ENCODE measurements at places on chromosomes 6 and 20.

- H3K27me3 ChIP-seq = no peaks in the 10 kb centered on the region
- H3K4me1 ChIP-seq = no peaks in the 10 kb centered on the region
- H3K36me3 ChIP-seq = no peaks in the 10 kb centered on the region
- H3K4me3 ChIP-seq = no peak overlapping the region
These were observed 121.9 kb upstream of the ASCC3 start for GRCh38 chr6:101003075-101003474.

DNA sequence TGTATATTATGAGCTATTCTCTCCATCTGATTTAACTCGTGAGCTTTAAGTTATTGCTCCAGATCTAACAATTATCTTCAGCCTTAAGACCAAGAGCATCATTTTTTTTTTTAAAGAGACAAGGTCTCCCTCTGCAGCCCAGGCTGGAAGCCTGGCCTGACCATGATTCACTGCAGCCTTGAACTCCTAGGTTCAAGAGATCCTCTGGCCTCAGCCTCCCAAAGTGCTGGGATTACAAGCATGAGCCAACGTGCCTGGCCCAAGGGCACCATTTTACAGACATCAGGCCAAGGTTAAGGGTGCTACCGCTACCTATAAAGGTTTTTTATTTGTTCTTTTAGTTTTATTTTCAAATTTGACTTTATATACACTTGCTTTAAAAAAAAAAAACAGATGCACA is 2.3 kb downstream of the SUPT3H start:
- no peaks in the 10 kb centered on the region for H3K27me3 ChIP-seq
- H3K4me1 ChIP-seq = peaks cover 5% of the 10 kb centered on the region
- H3K4me3 ChIP-seq = no peak overlapping the region
- H3K27ac ChIP-seq = no peak overlapping the region

GRCh38 chr20:13238001-13238653 is 17.1 kb downstream of the ISM1 start:
- no peak for DNase-seq
- H3K4me1 ChIP-seq = no peaks in the 10 kb centered on the region
- H3K4me3 ChIP-seq = no peak overlapping the region
- H3K36me3 ChIP-seq = no peaks in the 10 kb centered on the region

GRCh38 chr6:46323966-46324622 is 153.3 kb upstream of the ENPP5 start:
- H3K4me1 ChIP-seq = peaks cover 66% of the 10 kb centered on the region
- H3K36me3 ChIP-seq = no peaks in the 10 kb centered on the region
- DNase-seq = no peak
- no peak overlapping the region for H3K27ac ChIP-seq
- H3K4me3 ChIP-seq = peak overlapping the region; percentile 27
- H3K27me3 ChIP-seq = no peaks in the 10 kb centered on the region

DNA sequence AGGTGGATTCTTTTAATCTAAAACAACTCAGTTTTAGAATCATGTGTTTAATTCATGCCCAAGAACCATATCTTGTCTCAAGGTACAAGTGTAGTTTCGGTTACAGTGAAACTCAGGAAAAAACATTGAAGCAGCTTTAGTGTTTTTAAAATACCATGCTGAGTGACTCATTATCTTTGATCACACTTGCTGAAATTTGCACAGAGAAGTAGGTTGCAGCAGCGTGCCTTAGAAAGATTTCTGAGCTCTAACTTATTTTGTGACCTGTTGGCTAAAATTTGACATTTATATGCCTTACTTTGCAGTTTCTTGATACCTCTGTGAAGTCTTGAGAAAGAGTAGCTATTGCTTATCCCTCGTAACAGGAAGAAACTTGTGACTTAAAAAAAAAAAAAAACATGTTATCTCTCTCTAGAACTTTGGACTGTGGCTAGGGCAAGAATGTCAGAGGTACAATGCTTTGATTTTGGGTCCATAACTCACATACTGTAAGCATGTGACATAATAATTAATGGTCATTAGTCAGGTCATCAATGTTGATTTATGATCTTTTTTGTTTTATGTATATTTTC is 34.5 kb upstream of the FUCA2 start:
- no peaks in the 10 kb centered on the region for H3K36me3 ChIP-seq
- H3K27me3 ChIP-seq = no peaks in the 10 kb centered on the region
- no peak overlapping the region for H3K4me3 ChIP-seq
- DNase-seq = no peak

- H3K27me3 ChIP-seq = peaks cover 14% of the 10 kb centered on the region
- no peak for DNase-seq
- H3K27ac ChIP-seq = no peak overlapping the region
- peaks cover 9% of the 10 kb centered on the region for H3K4me1 ChIP-seq
- H3K4me3 ChIP-seq = no peak overlapping the region
These were observed 148.3 kb downstream of the GPX5 start for GRCh38 chr6:28673787-28674671.

DNA sequence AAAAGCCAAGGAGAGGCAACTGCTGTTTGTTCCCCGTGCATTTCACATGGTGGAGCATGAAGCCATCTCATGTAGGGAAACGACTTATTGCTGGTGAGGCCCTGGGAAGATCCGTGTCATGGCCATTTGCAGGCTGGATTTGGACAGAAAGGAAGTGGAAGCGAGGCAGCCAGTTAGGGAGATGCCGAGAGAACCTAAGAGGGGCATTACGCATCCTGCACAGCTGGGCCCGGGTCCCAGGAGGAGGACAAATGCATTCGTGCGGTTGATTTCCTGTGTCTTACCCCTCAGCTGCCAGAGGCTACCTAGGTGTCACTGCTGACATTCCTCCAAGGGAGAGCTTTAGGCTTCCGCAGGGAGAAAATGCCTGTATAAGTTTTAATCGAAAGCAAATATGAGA is 316.2 kb upstream of the CDYL start:
- H3K36me3 ChIP-seq = no peaks in the 10 kb centered on the region
- H3K27me3 ChIP-seq = no peaks in the 10 kb centered on the region
- no peak overlapping the region for H3K4me3 ChIP-seq
- no peaks in the 10 kb centered on the region for H3K4me1 ChIP-seq
- DNase-seq = no peak

DNA sequence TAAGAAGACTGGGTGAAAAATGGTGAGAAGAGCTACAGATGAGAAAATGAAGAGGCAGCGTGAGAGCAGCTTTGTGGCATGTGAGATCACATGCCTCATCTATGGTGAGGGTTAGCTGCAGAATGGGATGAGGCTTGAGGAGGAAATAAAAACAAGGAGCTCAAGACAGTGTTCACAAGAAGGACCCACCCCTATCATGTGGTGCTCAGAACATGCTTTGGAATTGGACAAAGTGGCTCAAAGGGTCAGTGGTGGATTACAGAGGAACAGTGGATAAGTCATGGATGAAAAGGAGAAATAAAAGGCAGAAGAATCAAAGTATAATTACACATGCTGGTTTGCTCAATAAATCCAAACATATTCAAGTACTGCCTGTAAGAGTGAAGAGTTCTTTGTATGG is 126.9 kb upstream of the UST start:
- H3K4me3 ChIP-seq = no peak overlapping the region
- no peaks in the 10 kb centered on the region for H3K27me3 ChIP-seq
- H3K27ac ChIP-seq = no peak overlapping the region
- no peak for DNase-seq

DNA sequence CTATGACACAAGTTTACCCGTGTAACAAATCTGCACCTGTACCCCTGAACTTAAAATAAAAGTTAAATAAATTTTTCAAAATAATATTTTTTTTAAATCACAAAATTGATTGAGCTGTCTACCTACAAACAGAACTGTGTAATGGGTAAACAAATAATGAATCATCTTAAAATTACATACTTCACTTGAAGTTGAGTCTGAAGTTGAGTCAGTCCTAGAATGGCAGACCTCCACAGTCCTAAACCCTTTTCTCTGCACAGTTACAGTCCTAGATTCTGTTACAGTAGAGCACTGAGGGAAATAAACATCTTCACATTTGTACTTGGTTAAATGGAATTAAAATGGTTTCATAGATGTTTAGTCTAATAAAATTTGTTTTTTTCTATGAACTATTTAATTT is 880.8 kb downstream of the PHF3 start:
- no peaks in the 10 kb centered on the region for H3K4me1 ChIP-seq
- H3K36me3 ChIP-seq = no peaks in the 10 kb centered on the region
- H3K27ac ChIP-seq = no peak overlapping the region
- no peak for DNase-seq
- H3K27me3 ChIP-seq = no peaks in the 10 kb centered on the region

DNA sequence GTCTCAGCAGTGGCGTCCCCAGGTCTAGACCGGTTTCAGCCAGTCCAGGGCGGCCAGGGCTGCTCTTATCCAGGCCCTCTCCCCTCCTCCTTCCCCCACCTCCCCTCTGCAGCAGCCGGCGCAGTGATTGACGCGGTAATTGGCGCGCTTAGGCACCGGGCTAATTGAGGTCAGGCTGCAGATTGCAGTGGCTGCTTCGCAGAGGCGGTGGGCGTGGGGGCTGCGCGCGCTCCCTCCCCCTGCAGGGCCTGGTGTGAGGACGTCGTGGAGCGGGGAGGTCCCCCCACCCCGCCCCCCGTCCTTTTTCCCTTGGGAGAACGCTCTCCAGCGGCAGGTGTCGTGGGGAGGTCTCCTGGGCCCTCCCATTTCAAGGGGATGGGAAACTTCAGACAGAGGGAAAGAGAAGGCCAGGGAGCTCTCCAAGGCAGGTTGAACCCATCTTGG is 70.4 kb upstream of the BLCAP start:
- H3K27me3 ChIP-seq = peaks cover 3% of the 10 kb centered on the region
- DNase-seq = no peak
- no peak overlapping the region for H3K27ac ChIP-seq
- no peak overlapping the region for H3K4me3 ChIP-seq
- H3K36me3 ChIP-seq = no peaks in the 10 kb centered on the region
- H3K4me1 ChIP-seq = peaks cover 4% of the 10 kb centered on the region

DNA sequence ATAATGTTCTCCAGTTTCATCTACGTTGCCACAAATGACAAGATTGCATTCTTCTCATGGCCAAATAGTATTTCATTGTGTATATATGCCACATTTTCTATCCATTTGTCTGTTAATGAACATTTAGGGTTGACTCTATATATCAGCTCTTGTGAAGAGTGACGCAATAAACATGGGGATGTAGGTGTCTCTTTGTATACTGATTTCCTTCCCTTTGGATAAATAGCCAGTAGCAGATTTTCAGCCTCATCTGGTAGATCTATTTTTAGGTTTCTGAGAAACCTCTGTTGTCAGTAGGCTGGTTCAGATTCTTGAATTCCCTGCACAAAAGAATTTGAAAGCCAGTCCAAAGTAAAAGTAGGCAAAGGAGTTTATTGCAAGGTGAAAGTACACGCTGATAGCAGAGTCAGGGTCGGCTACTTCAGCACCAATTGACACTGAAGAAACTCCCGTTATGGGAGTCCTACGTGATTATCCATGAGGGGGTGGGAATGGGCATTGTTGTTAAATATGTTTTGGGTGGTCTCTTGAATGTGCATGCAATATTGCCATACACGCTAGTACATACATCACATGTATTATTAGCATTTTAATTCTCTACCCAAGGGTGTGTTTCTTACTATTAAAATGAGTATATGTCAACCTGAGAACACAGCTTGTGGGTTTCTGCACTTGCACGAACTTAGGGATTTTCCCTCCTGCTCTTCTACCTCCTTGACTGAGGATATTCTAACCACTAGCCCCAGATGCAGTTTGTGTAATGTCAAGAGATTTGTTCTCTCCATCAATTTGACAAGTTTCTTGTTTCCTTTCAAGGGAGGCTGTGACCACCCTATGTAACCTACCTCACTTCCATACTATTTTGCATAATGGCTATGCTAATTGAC is 14.4 kb upstream of the SLC17A2 start:
- H3K27me3 ChIP-seq = no peaks in the 10 kb centered on the region
- H3K4me3 ChIP-seq = no peak overlapping the region
- no peaks in the 10 kb centered on the region for H3K36me3 ChIP-seq
- DNase-seq = no peak
- H3K4me1 ChIP-seq = no peaks in the 10 kb centered on the region

DNA sequence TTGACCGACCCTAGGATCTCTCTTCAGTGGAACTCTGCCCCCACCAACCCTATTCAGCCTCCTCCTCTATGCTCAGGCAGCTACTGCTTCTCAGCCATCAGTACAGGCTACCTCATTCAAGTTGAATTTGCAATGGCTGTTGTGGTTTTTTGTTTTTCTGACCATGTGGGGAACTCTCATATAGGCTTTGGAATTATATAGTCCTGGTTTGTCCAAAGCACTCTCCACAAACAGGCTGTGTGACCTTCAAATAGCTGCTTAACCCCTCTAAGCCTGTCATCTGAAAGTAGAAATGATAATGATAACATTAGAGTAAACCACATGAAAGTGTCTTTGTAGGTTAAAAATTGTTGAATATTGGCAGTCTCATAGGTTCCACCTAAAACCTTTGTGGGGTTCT is 80.3 kb downstream of the UNC5CL start:
- peaks cover 7% of the 10 kb centered on the region for H3K4me1 ChIP-seq
- no peak for DNase-seq
- H3K27me3 ChIP-seq = no peaks in the 10 kb centered on the region
- no peak overlapping the region for H3K4me3 ChIP-seq

DNA sequence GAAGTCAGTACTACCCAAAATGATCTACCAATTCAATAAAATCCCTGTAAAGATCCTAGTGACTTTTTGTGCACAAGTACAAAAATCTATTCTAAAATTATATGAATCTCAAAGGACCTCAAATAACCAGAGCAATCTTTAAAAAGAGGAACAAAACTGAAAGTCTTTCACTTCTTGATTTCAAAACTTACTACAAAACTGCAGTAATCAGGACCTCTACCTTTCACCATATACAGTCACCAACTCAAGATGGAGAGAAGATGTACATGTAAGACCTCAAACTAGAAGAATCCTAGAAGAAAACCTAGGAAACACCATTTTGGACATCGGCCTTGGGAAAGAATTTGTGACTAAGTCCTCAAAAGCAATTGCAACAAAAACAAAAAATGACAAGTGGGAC is 109.5 kb upstream of the CD93 start:
- H3K4me1 ChIP-seq = no peaks in the 10 kb centered on the region
- no peak for DNase-seq
- no peaks in the 10 kb centered on the region for H3K27me3 ChIP-seq
- no peak overlapping the region for H3K27ac ChIP-seq
- H3K36me3 ChIP-seq = no peaks in the 10 kb centered on the region

- no peaks in the 10 kb centered on the region for H3K36me3 ChIP-seq
- no peak for DNase-seq
- H3K27me3 ChIP-seq = no peaks in the 10 kb centered on the region
- no peak overlapping the region for H3K4me3 ChIP-seq
These were observed 16.5 kb downstream of the SMLR1 start for GRCh38 chr6:130843575-130844320.

Data from sigmoid colon (tissue), 7 donors.